ENCODE measurements at places on chromosomes 12 and 14.
A peak's percentile ranks its signal among the peaks of the same experiment; 100 is the strongest.

GRCh38 chr14:79855789-79856188, 355.5 kb downstream of the DIO2 start:
- H3K4me1 ChIP-seq: no peaks in the 10 kb centered on the region
- H3K27me3 ChIP-seq: no peaks in the 10 kb centered on the region

GRCh38 chr14:68124050-68124449, 304.5 kb downstream of the RAD51B start:
- H3K27me3 ChIP-seq: no peaks in the 10 kb centered on the region
- H3K4me3 ChIP-seq: no peak overlapping the region
- H3K27ac ChIP-seq: no peak overlapping the region
- DNase-seq: no peak
- H3K4me1 ChIP-seq: no peaks in the 10 kb centered on the region
- H3K36me3 ChIP-seq: no peaks in the 10 kb centered on the region

GRCh38 chr14:96958057-96958456, 160.9 kb downstream of the VRK1 start:
- no peak for DNase-seq
- H3K27me3 ChIP-seq: peaks cover 3% of the 10 kb centered on the region
- H3K4me1 ChIP-seq: peaks cover 15% of the 10 kb centered on the region
- peaks cover 7% of the 10 kb centered on the region for H3K36me3 ChIP-seq
- no peak overlapping the region for H3K27ac ChIP-seq

DNA sequence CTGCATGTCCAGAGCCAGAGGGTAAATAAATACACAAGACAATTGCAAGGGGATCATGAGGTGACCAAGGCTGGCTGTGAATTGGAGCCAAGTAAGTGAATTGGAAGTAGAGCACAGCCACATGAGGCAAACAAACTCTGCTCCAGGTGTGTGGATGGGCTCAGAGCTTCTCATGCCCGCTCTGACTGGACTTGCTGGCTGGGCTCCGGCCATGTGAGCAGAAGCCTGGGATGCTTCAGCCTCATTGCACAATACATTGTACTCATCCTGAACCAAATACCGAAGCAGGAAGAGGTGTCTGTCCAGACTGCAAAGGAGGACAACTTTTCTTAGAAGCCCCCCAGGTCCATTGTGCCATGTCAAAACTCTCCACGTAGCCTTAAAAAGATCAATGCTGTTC, 193.0 kb downstream of the TTC8 start:
- H3K4me1 ChIP-seq: peaks cover 4% of the 10 kb centered on the region
- no peak overlapping the region for H3K4me3 ChIP-seq
- H3K27ac ChIP-seq: no peak overlapping the region
- no peaks in the 10 kb centered on the region for H3K36me3 ChIP-seq

GRCh38 chr12:122835750-122836026, 431 bp downstream of the HIP1R start:
- no peaks in the 10 kb centered on the region for H3K36me3 ChIP-seq
- peaks cover 34% of the 10 kb centered on the region for H3K4me1 ChIP-seq
- H3K27me3 ChIP-seq: no peaks in the 10 kb centered on the region
- H3K4me3 ChIP-seq: peak overlapping the region; percentile 92

DNA sequence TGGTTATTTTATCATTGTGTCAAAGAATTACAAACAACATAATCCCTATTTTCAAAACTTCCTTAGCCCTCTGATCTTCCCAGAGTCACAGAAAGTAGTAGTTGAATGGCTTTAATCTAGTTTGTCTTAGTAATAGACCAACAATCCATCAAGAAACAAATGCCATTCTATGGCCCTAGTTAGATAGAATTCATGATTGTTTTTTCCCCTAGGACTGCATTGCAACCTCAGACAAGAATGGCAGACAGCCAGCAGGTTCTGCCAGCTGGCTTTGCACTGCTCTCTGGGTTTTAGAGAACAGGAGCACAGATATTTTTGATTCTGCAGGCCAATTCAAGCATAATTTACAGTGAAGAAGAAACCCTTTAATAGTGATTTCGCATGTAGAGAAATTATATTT, 33.8 kb downstream of the SYT1 start:
- no peak overlapping the region for H3K4me3 ChIP-seq
- DNase-seq: no peak
- no peaks in the 10 kb centered on the region for H3K27me3 ChIP-seq
- H3K27ac ChIP-seq: no peak overlapping the region

Measured in natural killer cell treated with Interleukin-12 subunit alpha and Interleukin-12 subunit beta and Interleukin-15 and Interleukin-18, amount 100 ng/mL, for 72 hours (primary cell).